ENCODE measurements at places on chromosomes 3 and 15. TPM values are rescaled to one million over a fixed set of nuclear protein-coding genes. Genes with fewer than 3 reads are reported as not detected.

- DNase-seq = peak; percentile 48
Observed at GRCh38 chr15:64507293-64507802, 47.0 kb downstream of the ZNF609 start.

- DNase-seq = no peak
Observed at GRCh38 chr3:30189900-30190299, 416.5 kb upstream of the TGFBR2 start.

DNA sequence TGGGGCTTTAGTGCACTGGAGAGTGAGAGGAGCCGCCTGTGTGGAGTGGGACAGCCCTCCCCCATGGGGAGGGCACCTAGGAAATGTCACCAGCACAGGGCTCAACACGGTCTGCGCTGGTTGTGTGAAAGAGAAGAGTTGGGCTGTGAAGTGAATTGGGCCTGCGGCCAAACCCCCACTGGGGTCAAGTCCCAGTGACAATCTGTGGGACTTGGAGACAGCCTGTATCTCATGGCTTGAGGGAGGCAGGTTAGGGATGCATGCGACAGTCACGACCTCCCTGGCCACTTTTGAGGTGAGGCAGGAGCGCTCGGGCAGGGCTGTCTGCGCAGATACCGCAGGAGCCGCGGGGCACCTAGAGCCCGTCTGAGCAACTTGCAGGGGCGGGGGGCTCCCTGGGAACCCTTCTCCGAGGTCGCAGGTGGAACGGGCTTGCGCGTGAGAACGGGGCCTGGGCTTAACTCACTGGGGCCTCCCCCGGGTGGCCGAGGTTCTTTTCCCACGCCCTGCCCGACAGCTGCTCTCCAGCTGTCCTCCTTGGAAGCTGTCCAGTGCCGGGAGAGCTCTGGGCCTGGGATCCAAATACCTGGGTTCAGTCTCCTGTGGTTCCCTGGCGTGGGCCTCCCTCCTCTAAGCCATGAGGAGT is 77.4 kb downstream of the SNRK start:
- no peak for DNase-seq

DNA sequence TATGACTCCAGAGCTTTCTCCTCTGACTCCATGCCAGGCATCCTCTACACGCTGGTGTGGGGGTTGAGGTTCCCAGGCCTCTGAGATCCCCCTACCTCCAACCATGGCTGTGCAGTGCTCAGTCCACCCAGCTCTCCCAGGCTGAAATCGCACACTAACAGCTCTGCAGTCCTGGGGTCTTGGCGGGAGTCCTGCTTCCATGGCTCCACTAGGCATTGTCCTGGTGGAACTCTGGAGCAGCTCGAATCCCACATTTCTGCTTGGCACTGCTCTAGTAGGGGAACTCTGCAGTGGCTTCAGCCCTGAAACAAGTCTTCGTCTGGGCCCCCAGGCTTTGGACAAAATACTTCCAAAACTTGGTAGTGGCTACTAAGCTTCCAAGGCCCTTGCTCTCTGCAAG is 50.7 kb downstream of the ROPN1B start:
- no peak for DNase-seq

DNA sequence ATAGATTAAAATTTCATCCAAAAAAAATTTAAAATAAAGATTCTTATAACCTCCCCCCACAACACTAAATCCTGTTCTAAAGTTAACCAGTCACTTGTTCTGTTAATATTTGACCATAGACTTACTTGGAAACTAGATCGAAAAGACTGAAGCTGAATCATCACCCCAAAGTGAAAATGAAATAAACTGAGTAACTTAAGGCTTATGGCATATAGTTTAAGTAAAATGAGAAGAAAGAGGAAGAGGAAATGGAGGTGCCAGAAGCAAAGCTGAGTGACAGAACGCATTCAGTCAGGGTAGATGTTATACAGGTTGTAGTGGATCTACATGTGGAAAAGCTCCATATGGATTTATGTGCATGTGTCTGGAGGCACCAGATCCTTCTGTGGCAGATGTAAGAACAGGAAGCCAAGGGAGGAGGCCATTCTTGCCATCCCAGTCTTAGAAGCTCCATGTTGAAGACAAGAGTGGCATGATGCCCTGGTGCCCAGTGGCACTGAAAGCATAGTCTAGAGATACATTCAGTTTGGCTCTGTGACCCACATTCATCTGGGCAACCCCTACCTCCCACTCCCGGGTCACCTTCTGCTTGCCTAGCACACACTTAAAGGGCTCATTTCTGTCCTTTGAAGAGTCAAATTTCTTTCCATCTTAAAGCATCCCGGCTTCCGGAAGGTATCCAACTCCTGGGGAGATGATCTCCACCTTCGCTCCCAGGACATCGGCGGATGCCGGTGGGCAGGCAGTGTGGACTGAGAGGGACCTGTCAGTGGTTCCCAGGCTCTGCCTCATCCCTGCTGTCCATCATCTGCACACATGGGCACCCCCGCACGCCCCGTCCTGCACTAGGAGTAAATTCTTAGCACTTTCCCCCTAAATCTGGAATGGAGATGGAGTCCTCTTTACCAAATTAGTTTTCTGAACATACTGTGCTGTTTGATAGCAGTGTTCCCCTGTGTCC is 90.8 kb downstream of the NEO1 start:
- no peak for DNase-seq

GRCh38 chr15:89035150-89035549 is 53.1 kb upstream of the ABHD2 start:
- no peak for DNase-seq

- no peak for DNase-seq
Observed at GRCh38 chr3:157527131-157527881, 24.1 kb upstream of the VEPH1 start.

GRCh38 chr3:10804183-10804648 is 11.8 kb upstream of the SLC6A11 start:
- DNase-seq = peak; percentile 37

DNA sequence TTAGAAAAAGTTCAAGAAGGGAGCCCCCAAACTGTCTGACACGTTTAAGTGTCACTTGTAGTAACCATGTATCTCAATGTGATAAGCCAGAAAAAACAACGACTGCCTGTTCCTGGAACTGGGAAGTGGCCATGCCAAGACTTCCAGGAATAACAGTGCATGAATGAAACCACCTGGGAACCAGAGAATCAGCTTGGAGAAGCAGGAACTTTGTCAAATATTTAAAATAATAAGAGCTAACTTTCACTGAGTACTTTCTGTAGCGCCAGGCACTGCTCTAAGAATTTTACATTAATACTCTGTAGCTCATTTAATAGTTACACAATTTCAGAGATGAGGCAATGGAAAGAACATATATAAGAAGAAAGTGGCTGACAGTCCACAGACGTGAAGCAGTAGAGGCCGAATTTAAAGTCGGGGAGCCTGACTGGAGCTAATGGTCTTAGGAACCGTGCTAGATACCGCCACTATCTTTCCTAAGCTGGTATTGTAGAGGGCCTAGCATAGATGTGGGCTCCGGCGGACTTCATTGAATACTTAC is 876 bp downstream of the PLSCR1 start:
- DNase-seq = no peak

DNA sequence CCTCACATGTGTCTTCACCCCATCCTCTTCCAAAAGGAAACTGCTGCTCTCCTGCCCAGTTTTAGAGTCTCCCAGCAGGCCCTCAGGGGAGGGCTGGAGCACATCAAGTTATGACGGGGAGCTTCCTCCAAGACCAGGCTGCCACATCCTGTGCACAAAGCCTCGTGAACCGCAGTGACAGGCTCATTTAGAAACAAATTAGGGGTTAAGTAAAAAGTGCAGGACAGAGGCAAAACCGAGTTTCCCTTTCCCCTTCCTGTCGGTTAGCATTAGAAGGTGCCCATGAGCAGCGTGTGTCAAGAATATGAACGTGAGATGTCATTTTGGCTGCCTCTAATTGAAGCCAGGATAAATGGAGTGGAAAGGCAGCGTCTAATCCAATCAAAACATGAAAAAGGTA is 199.7 kb downstream of the ARRDC4 start:
- DNase-seq = no peak

DNA sequence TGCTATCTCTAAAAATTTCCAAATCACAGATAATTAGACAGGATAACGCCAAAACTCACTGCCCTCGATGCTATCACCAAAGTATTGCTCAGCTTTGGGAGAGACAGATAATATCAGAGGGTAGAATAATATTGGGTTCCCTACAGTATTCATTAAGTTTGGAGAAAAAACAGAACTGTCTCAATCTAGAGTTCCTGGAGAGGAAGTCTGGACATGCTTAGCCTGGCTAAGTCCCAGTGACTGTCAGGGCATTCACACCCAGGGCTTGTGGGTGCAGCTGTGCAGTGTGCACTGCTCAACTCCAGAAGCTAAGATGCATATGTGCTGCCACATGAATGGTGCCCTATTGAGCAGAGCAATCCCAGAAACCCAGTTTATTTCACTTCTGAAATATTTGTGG is 459.6 kb upstream of the DPH6 start:
- no peak for DNase-seq

- no peak for DNase-seq
Observed at GRCh38 chr3:14303336-14304100, 98.9 kb upstream of the SLC6A6 start.

GRCh38 chr3:77648214-77648613 is 608.3 kb downstream of the ROBO2 start:
- DNase-seq = no peak

GRCh38 chr3:196120291-196120951 is 38.5 kb upstream of the TFRC start:
- DNase-seq = no peak

GRCh38 chr3:50015918-50016317 is 72.8 kb upstream of the RBM5 start:
- DNase-seq = no peak

GRCh38 chr3:73710340-73710739 is 85.6 kb upstream of the PDZRN3 start:
- DNase-seq = no peak

DNA sequence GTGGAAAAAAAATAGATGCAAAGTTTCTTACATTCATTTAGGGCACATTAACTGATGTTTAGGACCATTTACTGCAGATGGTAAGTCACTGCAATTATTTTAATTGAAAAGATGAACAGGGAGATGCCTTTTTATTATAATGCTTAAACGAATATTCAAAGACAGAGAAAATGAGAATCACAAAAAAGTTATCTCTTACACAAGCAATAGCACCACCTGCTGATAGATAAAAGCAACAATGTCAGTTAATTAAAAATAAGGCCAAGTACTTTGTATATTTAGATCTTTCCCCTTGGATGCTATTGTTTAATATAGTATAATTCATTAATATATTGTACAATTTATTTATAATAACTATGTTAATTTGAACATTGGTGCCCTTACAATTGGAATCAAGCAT is 55.9 kb downstream of the IFT80 start:
- no peak for DNase-seq

DNA sequence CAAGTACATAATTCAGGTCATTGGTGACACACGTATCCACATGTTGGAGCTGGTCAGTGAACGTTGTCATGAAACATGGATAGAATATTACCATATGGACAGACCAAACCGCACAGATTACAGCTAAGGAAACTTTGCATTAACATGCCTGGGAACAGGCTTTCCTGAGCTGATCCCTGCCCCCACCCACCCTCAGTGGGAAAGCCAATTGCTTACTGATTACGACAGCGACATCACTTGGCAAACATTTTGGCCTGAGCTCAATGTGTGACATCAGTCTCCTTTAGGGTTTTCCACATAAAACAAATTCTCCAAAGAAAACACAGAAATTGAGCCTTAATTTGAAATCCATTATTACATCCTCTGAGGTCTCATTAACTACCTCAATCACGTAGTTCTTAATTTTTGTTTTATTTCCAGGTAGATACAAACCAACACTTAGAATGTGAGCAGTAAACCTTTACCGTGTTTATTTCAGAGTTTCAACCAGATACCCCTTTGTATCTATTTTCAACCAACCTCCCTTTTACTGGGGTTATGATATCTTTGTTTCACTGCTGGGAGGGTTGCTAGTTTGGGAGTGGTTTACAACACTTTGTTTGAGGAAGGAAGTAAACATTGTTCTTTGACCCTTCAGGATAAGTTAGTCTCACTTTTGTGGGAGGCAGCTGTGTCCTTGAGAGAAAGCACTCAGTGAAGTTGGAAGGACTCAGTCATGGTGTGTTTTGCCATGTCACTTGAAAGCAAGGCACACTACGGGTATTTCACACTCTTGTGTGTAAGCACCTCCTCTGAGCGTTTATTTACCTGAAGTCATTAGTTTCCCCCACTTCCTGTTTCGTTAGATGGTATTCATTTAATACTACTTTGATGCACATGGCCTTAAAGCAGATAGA is 103.1 kb downstream of the CMSS1 start:
- peak; percentile 78 for DNase-seq

DNA sequence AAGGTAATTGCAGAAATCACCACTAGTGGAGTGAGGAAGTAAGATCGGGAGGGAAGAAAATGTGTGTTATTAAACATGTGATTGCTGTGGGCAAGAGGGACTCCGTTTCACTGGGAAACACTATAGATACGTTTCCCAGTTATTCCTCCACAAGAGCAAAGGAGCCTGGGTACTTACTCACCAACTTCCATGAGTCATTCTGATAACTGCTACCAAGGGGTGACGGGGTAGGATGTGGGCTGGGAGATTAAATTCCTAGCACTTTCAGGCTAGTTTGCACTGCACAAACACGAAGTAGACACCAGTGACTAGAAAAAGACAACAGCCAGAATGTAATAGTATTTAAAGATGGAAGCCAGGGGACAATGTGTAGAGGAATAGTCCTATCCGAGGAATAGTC is 812.9 kb upstream of the CFAP20DC start:
- no peak for DNase-seq

GRCh38 chr3:169965562-169966427 is 812 bp upstream of the SEC62 start:
- DNase-seq = no peak

- DNase-seq = no peak
Observed at GRCh38 chr3:66390013-66390412, 110.8 kb downstream of the LRIG1 start.

DNA sequence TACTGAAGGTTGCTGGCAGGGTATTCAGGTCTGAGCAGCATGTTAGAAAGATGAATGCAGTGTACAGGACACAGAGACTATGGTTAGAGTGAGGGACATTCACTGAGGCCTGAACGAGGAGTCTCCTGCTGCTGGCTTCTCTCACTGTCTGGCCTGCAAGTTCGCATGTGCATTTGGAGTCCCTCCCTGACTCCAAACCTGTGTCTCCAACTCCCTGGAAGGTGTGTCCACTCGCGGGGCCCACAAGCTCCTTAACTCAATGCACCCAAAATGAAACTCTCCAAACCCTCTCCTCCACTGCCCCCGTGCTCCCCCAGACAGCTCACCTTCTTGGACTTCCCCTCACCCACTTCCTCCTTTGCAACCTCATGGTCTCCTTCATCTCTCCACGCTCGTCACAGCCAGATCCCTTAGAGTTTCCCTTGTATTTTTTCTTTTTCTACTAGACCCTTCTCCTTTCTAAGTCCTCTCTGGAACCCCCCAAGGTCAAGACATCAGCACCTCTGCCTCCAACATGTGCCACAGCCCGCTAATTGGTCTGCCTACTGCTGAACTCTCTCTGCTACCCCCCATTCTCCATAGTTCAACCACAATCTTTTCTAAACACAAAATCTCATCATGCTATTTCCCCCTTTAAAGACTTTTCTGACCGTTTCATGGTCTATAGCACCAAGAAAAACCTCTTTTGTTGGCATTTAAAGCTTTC is 58.3 kb downstream of the HES1 start:
- no peak for DNase-seq

TPRG1 gene
- 46.2 TPM for total RNA-seq

GOLGA8S gene
- not detected for total RNA-seq

SUCLG2 gene
- total RNA-seq = 38.7 TPM

MUC13 gene
- not detected for total RNA-seq

FRMD4B gene
- 58.0 TPM for total RNA-seq
